NCI-H510A treated with DMSO at 0.1 percent for 48 hours (cell line): ENCODE measurements at places on chromosomes 3 and 15.

DNA sequence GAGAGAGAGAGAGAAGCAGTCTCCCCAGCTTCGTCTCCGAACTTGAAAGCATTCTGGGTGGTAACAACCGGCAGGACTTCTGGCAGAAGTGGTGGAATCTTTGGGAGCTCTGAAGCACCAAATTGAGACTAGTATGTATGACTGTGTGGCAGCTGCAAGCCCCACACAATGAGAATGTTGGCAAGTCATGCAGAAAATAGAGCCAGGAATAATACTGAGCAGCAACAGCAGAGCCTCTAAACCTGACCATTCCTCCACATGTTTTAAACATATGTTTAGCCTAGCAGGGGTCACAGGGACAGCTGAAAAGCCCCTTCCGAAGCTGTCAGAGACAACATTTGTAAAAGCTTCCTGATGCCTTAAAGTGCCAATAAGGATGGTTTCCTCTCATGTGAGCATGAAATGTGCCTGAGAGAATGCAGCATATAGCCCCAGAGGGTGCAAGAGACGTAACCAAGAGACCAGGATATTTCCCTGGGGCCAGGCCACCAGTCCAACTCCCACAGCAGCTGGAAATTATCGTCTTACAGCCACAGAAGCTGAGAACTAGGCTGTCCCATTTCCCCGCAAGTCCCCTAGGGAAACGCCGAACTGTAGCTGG, 178.6 kb upstream of the CCDC54 start:
- DNase-seq = no peak

GRCh38 chr3:64508140-64508539, 179.7 kb downstream of the ADAMTS9 start:
- DNase-seq = peak; percentile 33

- no peak for DNase-seq
These were observed 94.3 kb downstream of the DGKG start for GRCh38 chr3:186267758-186268157.

- DNase-seq = no peak
These were observed 19.4 kb downstream of the TMOD3 start for GRCh38 chr15:51848811-51849210.

DNA sequence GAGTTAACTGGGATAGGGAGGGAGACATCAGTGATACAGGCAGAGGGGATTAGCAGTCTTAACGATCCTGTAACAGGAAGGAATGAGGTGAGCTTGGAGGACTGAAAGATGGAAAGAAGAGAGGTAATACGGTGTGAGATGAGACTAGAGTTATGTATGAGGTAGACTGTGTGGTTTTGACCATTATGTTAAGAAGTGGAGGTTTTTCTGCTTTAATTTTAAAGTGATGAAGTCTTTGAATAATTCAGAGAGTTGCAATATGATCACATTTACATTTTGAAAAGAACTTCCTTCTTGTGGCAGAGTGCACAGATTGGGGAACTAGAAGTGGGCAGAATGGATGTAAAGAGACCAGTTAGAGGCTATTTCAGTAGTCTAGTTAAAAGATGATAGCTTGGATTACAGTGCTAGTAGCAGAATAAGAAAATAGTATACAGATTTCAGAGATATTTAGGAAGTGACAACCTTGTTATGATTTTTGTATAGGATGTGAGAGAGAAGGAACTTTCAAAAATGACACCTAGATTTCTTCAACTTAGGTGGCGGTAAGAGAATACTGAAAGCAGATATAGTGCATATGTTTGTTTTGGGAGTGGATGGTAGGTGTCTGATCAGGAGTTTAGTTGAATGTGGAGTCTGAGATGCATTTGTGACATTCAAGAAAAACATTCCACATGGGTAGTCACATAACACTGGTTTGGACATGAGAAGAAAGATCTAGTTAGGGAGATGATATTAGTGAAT, 40.5 kb downstream of the STT3B start:
- DNase-seq = no peak

GRCh38 chr3:73745526-73746191, 120.9 kb upstream of the PDZRN3 start:
- no peak for DNase-seq

GRCh38 chr3:193640728-193641439, 47.9 kb downstream of the OPA1 start:
- no peak for DNase-seq
